CD4-positive, alpha-beta T cell treated with Interleukin-17A for 4 hours (primary cell): ENCODE measurements at places on chromosomes 5 and 9.

DNA sequence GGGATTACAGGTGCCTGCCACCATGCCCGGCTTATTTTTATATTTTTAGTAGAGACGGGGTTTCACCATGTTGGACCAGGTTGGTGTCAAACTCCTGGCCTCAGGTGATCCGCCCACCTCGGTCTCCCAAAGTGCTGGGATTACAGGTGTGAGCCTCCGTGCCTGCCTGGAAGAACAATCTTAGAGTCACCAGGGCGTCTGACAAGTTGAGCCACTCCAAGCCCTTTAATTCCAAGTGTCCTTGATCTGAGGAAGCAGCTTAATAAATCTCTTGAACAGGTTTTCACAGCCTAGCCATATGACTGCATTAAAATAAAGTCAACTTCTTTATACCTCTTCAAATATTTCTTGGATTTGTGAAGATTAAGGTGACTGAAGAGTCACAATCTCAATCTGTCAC, 31.5 kb downstream of the SLC44A1 start:
- no peak for DNase-seq

DNA sequence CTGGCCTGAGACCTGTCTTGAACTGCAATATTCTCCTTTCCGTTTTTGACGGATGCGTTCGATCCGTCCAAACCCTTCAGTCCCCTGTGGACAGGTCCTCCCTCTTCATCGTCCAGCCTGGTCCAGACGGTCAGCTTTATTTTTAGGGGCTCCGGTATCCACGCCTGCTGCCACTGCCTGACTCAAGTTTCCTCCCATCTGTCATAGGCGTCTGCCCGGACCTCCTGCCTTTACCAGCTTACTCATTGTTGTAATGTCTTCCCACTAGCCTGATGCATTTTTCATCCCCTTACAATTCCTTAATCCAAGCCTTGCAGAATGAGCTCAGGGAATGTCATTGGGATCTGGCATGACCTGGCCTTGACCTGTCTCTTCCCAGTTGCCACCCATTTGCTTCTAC, 145.8 kb downstream of the TENT4A start:
- DNase-seq: no peak

DNA sequence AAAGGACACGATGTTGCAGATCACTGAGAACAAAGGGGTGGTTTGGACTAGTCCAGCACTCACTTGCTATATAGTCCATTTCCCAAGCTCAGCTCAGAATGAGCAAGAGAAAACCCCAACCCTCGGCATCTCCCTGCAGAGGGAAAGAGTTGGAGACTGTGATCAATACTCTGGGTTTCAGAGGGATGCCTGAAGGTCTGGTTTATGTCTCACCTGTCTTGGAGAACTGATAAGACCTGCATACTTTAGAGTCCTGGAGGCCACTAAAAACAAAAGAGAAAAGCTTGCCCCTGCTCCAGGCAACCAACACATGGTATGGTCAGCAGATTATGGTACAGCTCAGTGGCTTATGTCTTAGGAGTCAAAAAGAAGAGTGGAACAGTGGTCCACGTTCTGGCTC, 1006.9 kb downstream of the CDH9 start:
- DNase-seq: no peak

DNA sequence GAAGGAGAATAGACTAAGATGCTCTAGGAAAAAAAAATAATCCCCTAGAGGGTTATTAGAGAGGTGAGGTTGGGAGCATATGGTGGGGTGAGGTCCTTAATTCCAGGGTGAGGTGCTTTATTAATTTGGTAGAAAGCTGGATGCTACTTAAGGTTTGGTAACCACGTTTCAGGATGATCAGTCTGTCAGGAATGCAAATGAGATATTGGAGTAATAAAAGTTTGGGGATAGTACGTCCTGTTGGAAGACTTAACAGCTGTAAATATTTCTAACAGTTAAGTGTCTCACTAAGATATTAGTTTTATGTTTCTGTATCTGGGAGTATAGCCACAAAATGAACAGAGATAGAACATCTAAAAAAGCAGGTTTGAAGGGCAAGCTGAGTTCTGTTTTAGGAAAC, 578.9 kb downstream of the CETN3 start:
- DNase-seq: no peak

- DNase-seq: no peak
Measured at GRCh38 chr5:27474047-27474309, 435.6 kb upstream of the CDH9 start.

GRCh38 chr9:101587332-101588043, 7.3 kb downstream of the PPP3R2 start:
- DNase-seq: no peak

GRCh38 chr5:181059297-181060230, 19.5 kb downstream of the BTNL9 start:
- no peak for DNase-seq

GRCh38 chr9:124295159-124295794, 37.5 kb downstream of the NEK6 start:
- no peak for DNase-seq

GRCh38 chr5:123511290-123511647, 708 bp upstream of the CSNK1G3 start:
- DNase-seq: no peak

GRCh38 chr5:138264183-138264582, 10.2 kb downstream of the GFRA3 start:
- no peak for DNase-seq

DNA sequence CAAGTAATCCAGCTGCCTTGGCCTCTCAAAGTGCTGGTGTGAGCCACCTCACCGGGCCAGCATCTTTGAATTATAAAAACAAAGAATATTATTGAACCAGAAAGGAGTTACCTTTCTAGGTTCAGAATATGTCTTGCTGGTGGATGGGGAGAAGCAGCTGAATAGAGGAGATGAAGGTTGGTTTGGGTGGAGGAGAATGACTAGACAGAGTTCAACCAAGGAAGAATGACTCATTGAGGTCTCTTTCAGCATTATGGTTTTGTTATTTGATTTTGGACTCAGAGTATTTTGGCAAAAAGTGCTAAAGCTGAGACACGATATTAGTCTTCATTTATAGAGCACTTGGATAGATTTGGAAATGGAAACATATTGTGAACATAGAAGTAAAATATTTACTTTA, 75.2 kb upstream of the MPDZ start:
- DNase-seq: no peak

GRCh38 chr9:112753725-112754124, 3.2 kb downstream of the SNX30 start:
- DNase-seq: no peak

GRCh38 chr5:179791881-179792611, 1.7 kb upstream of the LTC4S start:
- no peak for DNase-seq

GRCh38 chr5:108148715-108149139, 233.2 kb downstream of the FBXL17 start:
- no peak for DNase-seq

DNA sequence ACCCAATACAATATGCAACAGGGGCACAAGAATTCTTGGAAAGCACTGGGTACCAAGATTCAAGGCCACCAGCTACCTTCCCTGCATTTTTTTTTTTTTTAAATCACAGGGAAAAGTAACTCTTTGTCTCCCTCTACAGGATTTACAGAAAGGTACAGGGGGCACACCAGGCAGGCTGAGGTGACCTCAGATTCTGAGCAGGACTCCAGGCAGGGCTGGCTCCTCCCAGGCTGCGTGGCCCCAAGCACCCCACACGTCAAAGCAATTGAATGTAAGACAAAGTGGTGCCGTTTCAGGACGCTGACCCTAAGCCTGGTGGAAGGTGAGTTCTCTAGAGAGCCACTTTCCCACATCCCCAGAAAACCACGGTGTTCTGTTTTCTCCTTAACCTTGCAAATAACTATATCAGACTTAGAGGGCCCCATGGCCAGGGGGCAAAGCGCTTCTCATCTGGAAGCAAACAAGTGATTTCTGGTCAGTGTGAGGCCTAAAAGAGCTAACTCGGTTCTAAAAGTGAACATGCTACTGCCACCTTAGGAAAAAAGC, 222.6 kb downstream of the ROR2 start:
- peak; percentile 11 for DNase-seq

GRCh38 chr9:18502546-18502945, 28.6 kb downstream of the ADAMTSL1 start:
- DNase-seq: no peak

DNA sequence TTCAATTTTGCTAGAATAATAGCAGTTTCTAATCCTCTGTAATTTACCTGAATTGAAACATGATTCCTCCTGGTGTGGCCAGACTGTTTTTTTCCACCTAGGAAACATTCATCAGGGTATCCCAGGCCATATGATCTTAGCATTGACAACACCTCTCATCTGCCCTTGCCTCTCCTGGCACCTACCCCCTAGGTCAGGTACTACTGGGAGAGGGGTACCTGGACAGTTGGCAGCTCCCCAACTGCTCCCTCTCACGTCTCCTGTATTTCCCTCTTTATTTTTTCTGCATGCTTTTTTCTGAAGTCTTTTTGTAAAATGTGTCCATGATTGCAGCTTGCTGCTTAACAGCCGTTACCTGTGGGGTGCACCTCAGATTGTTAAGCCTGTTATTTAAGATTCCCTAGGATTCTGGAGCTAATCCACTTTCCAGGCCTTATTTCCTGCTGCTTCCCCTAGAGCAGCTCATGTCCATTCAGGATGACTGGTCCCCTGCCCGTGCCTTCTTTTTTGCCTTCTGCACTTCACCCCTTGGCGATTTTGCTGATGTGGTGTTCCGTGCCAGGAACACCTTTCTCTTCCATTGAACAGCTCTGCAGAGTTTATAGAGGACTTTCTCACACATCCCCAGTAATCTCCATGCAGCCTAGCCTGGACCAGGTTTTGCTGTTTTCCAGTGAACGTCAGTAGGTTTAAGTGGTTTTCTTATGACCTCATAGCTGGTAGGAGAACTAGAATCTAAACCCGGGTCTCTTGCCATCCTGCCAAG, 33.6 kb downstream of the SNX30 start:
- no peak for DNase-seq

GRCh38 chr9:121349009-121349408, 21.0 kb downstream of the STOM start:
- DNase-seq: no peak

GRCh38 chr5:82796643-82797416, 280.4 kb downstream of the TMEM167A start:
- DNase-seq: no peak

DNA sequence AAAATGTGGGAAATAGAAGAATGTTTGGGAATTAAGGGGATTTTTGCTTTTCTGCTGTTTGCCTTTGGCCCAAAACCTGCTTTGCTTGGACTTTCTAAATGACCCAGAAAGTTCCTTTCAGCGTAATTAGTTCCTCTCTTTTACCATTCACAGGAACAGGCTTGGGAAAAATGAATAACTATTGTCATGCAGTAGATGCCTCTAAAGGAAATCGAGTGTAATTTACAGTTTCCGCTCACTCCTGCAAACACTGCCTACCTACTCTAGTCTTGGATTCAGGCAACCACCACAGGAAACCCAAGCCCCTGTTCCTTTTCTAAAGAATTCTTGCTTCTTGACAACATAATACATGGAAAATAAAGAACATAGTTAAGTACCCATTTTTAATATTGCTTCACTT, 25.0 kb downstream of the TTC23L start:
- no peak for DNase-seq

DNA sequence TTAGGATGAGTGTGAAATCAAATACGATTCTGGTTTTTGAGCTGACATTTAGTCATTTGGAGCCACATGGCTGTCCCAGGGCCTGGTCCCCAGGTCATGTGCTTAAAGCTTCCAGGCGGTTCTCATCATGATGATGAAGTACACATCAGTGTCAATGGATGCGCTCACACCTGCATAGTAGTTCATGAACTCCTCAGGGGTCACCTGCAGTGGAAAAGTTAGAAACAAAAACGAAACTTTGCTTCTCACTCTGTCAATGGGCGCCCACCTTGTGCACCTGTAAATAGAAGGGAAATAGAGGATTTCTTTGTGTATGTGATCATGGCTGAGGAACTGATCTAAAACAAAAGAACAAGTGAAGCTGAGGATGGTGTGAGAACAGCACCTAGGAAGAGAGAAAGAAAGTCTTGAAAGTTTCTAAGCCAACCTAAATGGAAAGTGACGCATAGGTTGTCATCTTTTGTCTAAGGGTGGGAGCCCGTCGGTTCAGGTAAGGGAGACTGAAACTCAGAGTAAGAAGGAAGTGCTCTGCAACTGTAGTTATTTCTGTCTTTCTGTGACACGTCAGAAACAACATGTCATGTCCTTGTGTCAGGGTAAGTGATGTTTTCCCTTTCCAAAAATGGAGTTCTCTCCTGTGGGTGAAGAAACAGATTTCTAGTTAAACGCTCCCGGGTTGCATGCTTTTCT, 33.8 kb downstream of the CAPSL start:
- DNase-seq: peak; percentile 43

- DNase-seq: no peak
Measured at GRCh38 chr5:180213256-180213600, 4.2 kb upstream of the RASGEF1C start.

- DNase-seq: no peak
Measured at GRCh38 chr5:99076723-99077640, 148.2 kb upstream of the CHD1 start.

DNA sequence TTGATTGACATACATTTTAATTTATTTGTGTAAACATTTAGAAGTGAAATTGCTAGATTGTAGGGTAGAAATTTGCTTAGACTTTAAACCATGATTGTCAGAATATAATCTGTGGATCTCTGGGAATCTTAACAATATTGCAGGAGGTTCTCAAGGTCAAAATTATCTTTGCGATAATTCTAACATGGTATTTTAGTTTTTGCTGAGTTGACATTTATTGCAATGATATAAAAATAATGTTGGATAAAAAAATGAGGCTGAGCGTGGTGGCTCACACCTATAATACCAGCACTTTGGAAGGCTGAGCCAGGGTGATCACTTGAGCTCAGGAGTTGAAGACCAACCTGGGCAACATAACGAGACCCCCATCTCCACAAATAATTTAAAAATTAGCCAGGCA, 70.3 kb upstream of the SGCD start:
- DNase-seq: no peak

DNA sequence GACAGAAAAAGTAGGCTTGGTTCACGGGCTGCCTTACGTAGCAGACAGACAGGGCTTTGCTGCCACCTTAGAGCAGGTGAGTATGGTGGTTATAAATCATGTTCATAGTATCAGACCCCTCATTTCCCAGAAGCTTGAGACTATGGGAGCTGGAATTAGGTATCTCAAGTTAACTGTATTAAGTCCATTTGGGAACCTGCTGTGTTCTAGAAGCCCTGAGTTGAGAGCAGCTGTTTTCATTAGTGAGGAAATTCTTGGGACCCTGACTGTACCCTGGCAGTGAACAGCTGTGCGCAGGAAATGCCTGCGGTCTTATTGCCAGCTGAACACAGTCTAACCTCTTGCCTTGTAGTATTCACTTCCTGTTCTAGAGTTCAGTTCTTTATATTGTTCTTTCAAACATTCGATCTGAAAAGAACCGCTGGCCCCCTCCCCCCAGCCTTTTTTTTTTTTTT, 29.8 kb downstream of the UGCG start:
- peak; percentile 71 for DNase-seq
